ENCODE measurements at places on chromosomes 13 and 19.

DNA sequence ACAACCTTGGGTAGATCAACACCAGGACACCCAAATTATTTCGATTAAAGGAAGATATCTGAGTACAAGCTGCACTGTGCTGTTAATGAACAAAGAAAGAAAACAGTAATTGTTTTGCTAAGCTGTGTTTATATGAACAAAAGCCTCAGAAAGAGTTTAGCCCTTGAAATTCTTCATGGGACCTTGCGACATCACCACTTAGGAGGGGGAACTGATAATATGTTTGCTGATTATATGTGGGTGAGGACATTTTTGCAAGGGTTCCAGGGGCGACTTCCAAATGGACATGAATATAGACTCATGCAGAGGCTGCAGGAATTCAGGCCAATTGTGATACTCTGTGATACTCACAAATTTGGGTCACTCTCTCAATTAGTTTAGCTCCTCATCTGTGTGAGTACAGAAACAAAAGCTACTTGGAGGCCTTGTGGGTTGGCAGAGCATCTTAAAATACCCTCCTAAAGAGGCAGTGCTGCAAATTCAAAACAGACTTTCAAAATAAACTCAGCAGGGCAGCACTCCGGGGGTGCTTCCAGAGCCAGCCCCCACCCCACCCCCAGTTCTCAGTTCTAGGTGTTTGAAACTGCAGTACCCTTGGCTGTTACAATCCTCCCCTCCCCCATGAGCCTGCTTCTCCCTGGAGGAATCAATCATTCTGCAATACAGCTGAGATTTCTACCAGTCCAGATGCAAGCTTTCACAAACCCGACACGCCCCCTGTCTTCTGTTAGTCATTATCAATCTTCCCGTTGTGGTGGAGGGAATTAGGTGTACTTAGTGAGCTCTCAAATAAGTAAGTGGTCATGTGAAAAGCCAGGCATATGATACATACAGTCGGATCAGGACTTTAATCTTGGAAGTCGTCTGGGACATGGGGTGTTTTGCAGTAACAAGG, 97.0 kb upstream of the MBNL2 start:
- peak; percentile 79 for DNase-seq

DNA sequence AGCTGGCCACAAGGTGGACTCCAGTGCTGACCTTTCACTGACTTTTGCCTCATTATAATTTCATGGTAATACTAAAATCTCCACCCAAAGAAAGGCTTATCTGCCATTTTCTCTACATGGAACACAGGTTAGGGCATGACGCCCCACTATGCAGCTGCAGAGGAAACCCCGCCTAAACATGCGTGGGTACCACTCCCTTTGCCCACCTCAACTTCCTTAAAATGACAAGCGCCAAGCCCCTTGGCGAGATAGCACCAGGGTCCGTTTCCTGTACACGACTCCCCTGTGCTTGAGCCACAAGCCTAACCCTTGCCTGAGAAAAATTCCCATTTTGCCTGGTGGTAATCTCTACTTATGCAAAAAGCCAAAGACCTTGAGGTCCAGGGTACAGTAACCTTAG, 36.0 kb upstream of the PABPC3 start:
- DNase-seq = no peak

DNA sequence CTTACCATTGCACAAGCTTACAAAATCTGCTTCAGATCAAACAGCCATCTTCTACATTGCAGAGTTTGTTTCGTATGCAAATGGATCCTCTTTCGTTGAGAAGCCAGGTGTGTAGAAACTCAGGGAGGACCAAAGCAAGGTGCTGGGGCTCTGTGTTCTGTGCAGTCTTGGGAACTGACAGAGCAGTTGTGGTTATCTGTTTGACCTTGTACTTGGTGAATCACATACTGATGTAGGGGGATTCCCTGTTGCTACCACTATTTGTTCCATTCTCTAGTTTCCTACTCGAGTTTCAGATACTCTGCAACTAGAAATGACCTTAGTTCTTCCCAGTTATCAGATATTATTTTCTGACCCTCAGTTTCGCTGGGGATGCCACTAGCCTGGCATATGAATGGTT, 95.2 kb upstream of the CLDN10 start:
- no peak for DNase-seq

DNA sequence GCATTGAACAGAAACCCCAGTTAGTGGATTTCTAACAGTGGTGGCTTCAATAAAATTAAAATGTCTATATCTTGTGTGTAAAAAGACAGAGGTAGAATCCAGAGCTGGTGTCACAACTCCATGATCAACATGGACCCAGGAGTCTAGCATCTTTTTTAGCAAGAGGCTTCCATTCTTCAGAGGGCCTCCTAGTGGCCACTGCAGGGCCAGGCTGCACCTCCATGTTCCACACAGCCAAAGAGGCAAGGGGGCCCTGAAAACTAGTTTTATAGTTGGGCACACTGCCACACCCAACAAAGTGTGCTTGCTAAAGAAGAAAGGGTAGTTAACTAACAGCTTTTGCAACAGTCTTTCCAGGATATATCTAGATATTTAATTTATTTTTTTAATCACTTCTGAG, 12.9 kb downstream of the N4BP2L1 start:
- no peak for DNase-seq

All from myocyte (in vitro differentiated cells).